ENCODE measurements at places on chromosomes 4 and X.

GRCh38 chrX:8684201-8684965, 47.6 kb downstream of the ANOS1 start:
- DNase-seq = no peak

DNA sequence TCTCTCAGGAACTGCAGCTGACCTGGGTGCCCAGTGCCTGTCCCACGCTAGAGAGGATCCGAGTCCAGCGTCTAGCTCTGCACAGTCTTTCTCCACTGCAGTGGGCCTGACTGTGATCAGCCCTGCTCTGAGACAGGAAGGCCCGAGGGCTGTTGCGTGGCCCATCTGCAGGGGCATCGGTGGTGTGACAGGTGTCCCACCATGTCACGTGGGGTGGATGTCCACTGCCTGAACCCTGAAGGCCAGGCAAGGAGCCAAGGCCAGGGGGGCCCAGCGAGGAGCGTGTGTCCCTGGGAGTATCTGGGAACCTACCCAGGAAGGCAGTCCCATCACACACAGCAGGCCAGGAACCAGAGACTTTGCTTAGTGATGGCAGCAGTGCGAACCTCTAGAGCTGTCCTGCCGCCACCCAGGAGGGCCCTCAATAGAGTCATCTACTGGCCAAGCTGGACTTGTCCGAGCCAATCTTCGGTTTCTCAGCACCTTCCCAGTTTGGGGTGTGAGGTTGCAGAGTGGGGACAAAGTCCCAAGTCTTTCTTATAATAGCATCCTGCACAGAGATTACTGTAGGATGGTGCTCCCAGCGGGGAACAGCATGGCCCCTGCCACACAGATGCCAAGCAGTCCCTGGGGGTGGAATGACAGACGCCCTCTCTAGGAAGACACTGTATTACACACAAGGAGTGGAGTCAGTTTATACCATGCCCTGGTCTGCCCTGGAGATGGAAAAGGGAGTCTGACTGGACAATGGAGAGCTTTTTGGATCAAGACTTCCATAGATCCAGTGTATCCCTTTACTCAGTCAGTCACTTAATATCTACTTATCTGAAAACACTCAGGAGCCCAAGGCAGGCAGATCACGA, 38.3 kb downstream of the DCTD start:
- no peak for DNase-seq

DNA sequence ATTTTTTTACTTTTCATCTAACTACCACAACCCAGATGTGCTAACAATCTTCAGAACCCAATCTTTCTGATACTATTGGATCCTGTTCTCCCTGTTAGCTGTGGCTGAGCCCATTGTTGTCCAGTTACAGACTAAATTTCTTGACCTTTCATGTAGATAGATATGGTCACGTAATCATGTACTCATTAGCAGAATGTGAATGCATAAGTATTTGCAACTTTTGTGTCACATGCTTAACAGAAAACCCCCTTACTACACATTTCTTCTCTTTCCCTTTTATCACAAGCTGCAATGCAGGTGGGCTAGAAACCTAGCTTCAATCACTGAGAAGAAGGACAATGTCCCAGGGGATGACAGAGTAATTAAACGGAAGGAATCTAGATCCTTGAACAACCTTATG, 13.1 kb upstream of the FAM13A start:
- no peak for DNase-seq

GRCh38 chr4:159048166-159048886, 54.6 kb upstream of the RAPGEF2 start:
- DNase-seq = peak; percentile 80
